ENCODE measurements at places on chromosomes 7 and 10. TPM values are rescaled to one million over a fixed set of nuclear protein-coding genes. Genes with fewer than 3 reads are reported as not detected.

DNA sequence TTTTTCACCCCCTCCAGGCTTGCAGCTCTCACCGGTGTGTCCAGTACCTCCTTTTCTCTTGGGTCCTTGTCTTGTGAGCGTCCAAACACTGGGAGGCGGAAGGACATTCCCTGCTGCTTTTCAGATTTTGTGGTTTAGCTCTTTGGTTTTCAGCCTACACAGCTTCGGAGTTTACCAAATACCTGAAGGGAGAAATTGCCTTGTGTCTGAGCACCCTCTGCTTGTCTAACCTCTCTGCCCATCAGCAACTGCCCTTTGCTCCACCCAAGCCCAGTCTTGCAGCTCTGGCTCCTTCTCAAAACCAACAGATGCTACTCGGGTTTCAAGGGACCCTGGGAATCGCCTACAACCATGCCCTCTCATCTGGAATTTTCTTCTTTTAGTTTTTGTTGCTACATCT lies 519.1 kb upstream of the IGFBP3 start:
- no peaks in the 10 kb centered on the region for H3K36me3 ChIP-seq
- no peak for DNase-seq
- no peaks in the 10 kb centered on the region for H3K4me1 ChIP-seq

Gene PCDH15
- 1.1 TPM for total RNA-seq

DNA sequence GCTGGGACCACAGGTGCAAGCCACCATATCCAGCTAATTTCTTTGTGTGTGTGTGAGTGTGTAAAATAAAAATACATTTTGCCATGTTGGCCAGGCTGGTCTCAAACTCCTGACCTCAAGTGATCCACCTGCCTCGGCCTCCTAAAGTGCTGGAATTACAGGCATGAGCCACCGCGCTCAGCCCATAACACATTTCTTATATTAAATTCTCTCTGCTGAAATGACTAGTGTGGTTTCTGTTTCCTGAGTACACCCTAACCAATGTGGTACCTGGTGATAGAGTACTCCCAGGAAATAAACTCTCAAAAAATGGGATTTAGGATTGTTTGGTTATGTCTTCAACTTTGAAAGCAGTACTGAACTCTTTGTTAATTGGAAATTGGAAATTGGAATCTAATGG lies 19.4 kb upstream of the FHIP2A start:
- H3K4me1 ChIP-seq = no peaks in the 10 kb centered on the region
- DNase-seq = no peak
- H3K4me3 ChIP-seq = no peak overlapping the region
- no peak overlapping the region for H3K27ac ChIP-seq
- no peaks in the 10 kb centered on the region for H3K36me3 ChIP-seq

Gene AKR1B15
- total RNA-seq = 6.3 TPM

GRCh38 chr10:96968682-96969423 lies 136.8 kb downstream of the LCOR start:
- H3K27me3 ChIP-seq = no peaks in the 10 kb centered on the region
- H3K27ac ChIP-seq = no peak overlapping the region
- no peak overlapping the region for H3K4me3 ChIP-seq
- H3K4me1 ChIP-seq = peaks cover 8% of the 10 kb centered on the region

- no peak for DNase-seq
- no peak overlapping the region for H3K27ac ChIP-seq
- H3K36me3 ChIP-seq = no peaks in the 10 kb centered on the region
- H3K27me3 ChIP-seq = no peaks in the 10 kb centered on the region
- no peak overlapping the region for H3K4me3 ChIP-seq
Observed at GRCh38 chr10:51806079-51806835, 106.9 kb upstream of the CSTF2T start.

Gene EPO
- total RNA-seq = 1.3 TPM

Gene TMEM196
- 0.17 TPM for total RNA-seq

- no peaks in the 10 kb centered on the region for H3K27me3 ChIP-seq
- no peak overlapping the region for H3K27ac ChIP-seq
- no peaks in the 10 kb centered on the region for H3K4me1 ChIP-seq
Observed at GRCh38 chr7:122949186-122949585, 46.3 kb downstream of the TAS2R16 start.

DNA sequence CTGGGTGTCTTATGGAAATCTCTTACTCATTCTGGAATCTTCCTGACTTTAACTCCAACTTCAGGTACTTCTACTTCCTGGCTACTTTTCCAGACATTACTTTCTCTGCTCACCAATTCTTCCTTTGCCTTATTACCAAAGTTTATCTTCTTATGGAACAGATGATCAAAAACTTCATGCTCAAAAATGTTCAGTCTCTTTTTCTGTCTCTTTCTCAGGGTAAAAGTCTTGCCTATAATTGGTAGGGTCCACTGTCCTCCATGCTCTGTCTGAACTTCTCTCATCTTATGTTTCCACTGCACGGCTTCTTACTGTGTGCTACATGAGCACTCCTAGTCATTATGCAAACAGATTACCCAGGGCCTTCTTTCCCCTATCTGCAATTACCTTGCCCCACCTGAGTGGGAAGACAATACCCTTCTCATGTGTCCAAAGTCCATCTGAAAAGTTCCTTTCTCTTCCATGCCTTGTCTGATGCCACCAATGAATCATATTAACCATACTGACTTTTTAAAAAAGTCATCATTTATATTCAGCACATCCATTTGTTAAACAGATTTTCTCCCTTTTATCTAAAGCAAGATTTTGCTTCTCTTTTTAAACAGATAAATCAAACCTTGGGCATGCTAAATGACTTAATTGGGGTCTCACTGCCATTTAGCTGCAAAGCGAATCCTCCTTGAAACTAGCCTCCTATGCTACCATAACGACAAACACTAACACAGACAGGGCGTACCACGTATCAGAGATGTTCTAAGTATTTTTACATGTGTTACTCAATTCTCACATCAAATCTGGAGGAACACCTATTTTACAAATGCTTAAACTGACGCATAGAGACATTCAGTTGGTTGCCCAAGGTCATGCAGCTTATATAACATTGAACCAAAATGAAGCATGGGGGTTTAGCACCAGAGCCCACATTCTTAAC lies 48.8 kb downstream of the SEMA3C start:
- no peak overlapping the region for H3K4me3 ChIP-seq
- H3K36me3 ChIP-seq = no peaks in the 10 kb centered on the region
- H3K27me3 ChIP-seq = no peaks in the 10 kb centered on the region
- peaks cover 21% of the 10 kb centered on the region for H3K4me1 ChIP-seq

DNA sequence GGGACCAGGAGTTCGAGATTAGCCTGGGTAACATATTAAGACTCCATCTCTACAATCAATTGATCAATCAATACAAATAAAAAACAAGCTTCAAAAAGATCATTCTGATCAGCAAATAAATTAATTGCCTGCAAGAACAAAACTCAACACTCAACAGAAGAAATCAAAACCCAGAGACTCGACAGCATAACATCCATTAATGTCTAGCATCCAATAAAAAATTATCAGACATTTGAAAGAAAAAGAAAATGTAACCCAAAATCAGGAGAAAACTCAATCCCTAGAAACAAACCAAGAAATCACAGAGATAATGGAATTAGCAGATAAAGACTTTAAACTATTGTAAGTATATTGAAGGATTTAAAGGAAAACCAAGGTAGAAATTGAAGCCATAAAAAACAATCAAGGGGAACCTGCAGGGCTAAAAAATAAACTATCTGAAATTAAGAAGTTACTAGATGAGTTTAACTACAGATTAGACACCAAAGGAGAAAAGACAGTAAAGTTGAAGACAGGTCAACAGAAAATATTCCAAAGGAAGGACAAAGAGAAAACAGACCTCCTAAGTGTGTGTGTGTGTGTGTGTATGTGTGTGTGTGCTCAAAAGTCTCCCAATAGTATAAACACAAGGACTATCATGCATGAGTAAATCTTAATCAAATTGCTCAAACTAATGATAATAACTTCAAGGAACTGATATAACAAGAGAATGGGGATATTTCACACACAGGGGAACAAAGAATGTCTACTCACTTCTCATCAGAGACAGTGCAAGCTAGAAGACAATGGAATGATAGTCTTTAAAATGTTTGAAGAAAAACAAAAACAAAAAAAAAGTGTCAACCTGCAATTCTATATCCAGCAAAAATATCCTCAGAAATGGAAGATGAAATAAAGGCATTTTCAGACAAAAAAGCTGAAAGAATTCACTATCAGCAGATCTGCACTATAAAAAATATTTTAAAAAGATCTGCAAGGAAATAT lies 7.7 kb downstream of the NUDCD3 start:
- H3K27me3 ChIP-seq = no peaks in the 10 kb centered on the region
- no peak overlapping the region for H3K27ac ChIP-seq
- no peak for DNase-seq
- H3K36me3 ChIP-seq = peaks cover 12% of the 10 kb centered on the region

Gene SH2D4B
- not detected for total RNA-seq

Gene ACSM6
- not detected for total RNA-seq

DNA sequence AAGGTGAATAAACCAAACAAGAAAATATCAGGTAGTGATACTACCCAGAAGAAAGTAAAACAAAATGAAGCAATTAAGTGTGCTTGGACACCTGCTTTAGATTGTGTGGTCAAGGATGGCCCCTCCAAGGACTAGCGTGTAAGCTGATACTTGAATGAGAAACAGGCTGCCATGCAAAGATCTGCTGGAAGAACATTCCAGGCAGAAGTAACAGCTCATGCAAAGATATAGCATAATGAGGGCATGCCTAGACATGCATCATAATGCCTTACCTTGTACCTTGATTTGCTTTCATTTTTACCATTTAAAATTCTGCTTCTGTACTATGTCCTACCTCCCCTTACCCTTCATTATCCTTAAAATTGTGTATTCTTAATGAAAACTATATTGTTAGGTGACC lies 74.8 kb upstream of the HDAC9 start:
- no peaks in the 10 kb centered on the region for H3K36me3 ChIP-seq
- no peaks in the 10 kb centered on the region for H3K27me3 ChIP-seq
- peaks cover 22% of the 10 kb centered on the region for H3K4me1 ChIP-seq
- DNase-seq = no peak
- H3K27ac ChIP-seq = peak overlapping the region; percentile 21

DNA sequence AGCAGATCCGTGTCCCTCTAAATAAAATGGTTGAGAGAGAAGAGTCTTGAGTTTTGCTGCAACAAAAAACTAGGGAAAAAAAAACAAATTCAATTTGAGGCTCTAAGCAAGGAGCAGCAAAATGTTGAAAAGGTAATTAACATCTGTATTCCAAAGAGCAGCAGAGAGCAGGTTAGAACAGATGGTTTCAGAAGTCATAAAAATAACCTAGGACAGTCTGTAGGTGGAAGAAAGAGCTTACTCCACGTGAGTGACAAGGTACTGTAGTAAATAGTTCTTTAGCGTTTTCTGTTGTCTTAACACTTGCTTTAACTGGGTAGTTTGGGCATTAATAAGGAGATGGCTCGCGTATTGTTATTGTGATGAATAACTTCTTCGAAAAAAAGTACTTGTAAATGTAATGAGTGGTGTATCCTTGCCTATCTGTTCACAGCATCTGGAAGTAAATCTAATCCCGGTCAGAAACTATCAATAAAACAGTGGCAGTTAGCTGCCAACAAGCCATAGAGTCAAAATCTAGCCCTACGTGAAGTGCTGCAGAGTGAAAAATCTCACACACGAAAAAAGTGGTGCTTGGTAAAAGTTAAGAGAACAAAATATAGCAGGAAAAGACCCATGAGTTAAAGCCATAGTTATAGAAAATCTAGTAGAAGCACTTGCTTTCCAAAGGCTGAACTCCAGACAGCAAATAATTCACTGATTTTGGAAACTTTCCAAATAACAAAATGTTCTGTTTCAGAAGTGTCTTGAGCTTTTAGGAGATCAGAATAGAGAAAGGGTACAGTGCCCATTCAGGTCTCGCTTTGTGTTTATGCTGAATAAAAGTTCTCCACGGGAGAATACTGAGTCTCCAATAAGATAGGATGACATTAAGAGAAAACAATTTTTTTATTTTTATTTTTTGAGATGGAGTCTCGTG lies 49.3 kb upstream of the PARD3 start:
- no peak overlapping the region for H3K27ac ChIP-seq
- no peak overlapping the region for H3K4me3 ChIP-seq
- H3K36me3 ChIP-seq = no peaks in the 10 kb centered on the region
- peaks cover 23% of the 10 kb centered on the region for H3K4me1 ChIP-seq
- no peak for DNase-seq
- H3K27me3 ChIP-seq = no peaks in the 10 kb centered on the region

- DNase-seq = no peak
- no peaks in the 10 kb centered on the region for H3K4me1 ChIP-seq
- no peak overlapping the region for H3K4me3 ChIP-seq
- no peaks in the 10 kb centered on the region for H3K36me3 ChIP-seq
- no peak overlapping the region for H3K27ac ChIP-seq
Observed at GRCh38 chr10:81081887-81082620, 544.4 kb downstream of the SH2D4B start.

DNA sequence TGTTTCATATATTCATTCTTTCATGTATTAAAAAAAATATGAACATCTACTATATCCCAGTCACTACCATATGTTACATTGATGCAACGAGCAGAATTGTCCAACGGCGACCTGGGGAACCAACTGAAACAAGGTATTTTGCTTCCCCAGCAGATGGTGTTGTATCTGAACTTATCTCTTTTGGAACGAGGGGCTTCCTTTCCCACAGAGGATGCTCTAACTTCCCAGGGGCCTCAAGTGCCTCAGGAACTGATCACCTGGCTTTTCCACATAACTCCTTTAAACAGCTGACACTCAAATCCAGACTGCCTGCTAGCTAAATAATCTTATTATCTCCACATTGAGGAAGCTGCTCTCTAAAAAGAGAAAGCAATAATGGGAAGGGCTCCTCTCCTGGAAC lies 259.3 kb downstream of the HTR7 start:
- H3K4me3 ChIP-seq = no peak overlapping the region
- H3K4me1 ChIP-seq = no peaks in the 10 kb centered on the region
- no peak for DNase-seq
- H3K27me3 ChIP-seq = no peaks in the 10 kb centered on the region

GRCh38 chr7:31805209-31805818 lies 118.3 kb downstream of the PPP1R17 start:
- H3K4me3 ChIP-seq = no peak overlapping the region
- DNase-seq = no peak
- H3K4me1 ChIP-seq = no peaks in the 10 kb centered on the region
- H3K36me3 ChIP-seq = no peaks in the 10 kb centered on the region
- no peaks in the 10 kb centered on the region for H3K27me3 ChIP-seq
- H3K27ac ChIP-seq = no peak overlapping the region

- H3K4me3 ChIP-seq = no peak overlapping the region
- no peaks in the 10 kb centered on the region for H3K36me3 ChIP-seq
- H3K4me1 ChIP-seq = peaks cover 27% of the 10 kb centered on the region
- no peak for DNase-seq
- H3K27me3 ChIP-seq = no peaks in the 10 kb centered on the region
Observed at GRCh38 chr10:79049931-79050895, 18.6 kb upstream of the ZMIZ1 start.

- no peak overlapping the region for H3K27ac ChIP-seq
- no peaks in the 10 kb centered on the region for H3K27me3 ChIP-seq
- no peak overlapping the region for H3K4me3 ChIP-seq
- no peak for DNase-seq
- no peaks in the 10 kb centered on the region for H3K4me1 ChIP-seq
- no peaks in the 10 kb centered on the region for H3K36me3 ChIP-seq
Observed at GRCh38 chr7:118745927-118746326, 521.4 kb downstream of the ANKRD7 start.

GRCh38 chr7:155534691-155535090 lies 11.7 kb downstream of the CNPY1 start:
- H3K27ac ChIP-seq = no peak overlapping the region
- no peak for DNase-seq
- peaks cover 9% of the 10 kb centered on the region for H3K4me1 ChIP-seq
- no peaks in the 10 kb centered on the region for H3K36me3 ChIP-seq
- no peak overlapping the region for H3K4me3 ChIP-seq
